ENCODE measurements at places on chromosomes 6 and 20. TPM values are rescaled to one million over a fixed set of nuclear protein-coding genes. Genes with fewer than 3 reads are reported as not detected.

DNA sequence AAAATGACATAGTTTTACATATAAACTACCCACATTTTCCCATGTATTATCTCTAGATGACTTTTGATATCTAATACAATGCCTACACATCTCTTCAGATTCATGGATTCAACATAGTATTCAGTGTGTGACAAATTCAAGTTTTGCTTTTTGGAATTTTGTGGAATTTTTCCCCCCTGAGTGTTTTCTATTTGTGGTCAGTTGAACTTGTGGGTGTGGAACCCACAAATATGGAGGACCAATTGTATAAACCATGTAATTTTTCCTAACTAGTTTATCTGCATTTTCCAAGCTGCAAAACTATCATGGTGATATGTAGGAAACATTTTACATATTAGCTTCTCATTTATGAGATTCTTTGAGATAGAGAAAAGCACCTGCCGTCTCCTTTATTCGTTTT is 374.3 kb upstream of the SOX4 start:
- H3K27me3 ChIP-seq, result no peaks in the 10 kb centered on the region
- no peak overlapping the region for H3K4me3 ChIP-seq
- no peaks in the 10 kb centered on the region for H3K4me1 ChIP-seq
- H3K36me3 ChIP-seq, result peaks cover 6% of the 10 kb centered on the region

GRCh38 chr20:22511943-22512910 is 72.1 kb downstream of the FOXA2 start:
- peaks cover 2% of the 10 kb centered on the region for H3K4me1 ChIP-seq
- H3K36me3 ChIP-seq, result no peaks in the 10 kb centered on the region
- H3K27ac ChIP-seq, result no peak overlapping the region
- no peaks in the 10 kb centered on the region for H3K27me3 ChIP-seq

- no peaks in the 10 kb centered on the region for H3K27me3 ChIP-seq
- H3K4me3 ChIP-seq, result no peak overlapping the region
- H3K27ac ChIP-seq, result no peak overlapping the region
- H3K36me3 ChIP-seq, result peaks cover 32% of the 10 kb centered on the region
- no peak for DNase-seq
Measured at GRCh38 chr20:41110930-41111577, 26.3 kb upstream of the PLCG1 start.

DNA sequence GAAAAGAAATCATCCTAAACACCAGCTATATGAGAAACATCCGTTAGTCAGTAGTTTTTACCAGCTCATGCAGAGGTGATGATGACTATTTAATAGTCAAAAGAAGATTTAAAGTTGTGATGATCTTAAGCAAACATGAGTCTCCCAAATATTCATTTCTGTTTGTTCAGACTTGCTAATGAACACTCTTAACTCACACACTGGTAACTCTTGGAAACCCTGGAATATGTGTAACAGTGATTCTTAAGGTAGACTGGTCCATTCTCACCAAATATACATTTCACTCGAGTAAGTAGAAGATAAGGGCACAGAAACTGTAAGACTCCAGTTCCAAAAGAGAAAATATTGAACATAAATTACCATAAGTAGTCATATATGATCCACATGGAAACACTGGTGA is 29.1 kb downstream of the RSPO3 start:
- H3K4me1 ChIP-seq, result peaks cover 42% of the 10 kb centered on the region
- H3K27me3 ChIP-seq, result no peaks in the 10 kb centered on the region
- H3K27ac ChIP-seq, result peak overlapping the region; percentile 96
- no peaks in the 10 kb centered on the region for H3K36me3 ChIP-seq
- DNase-seq, result no peak

GRCh38 chr6:13075141-13075845 is 253.0 kb downstream of the TBC1D7 start:
- peaks cover 17% of the 10 kb centered on the region for H3K4me1 ChIP-seq
- DNase-seq, result no peak
- H3K27ac ChIP-seq, result no peak overlapping the region
- no peak overlapping the region for H3K4me3 ChIP-seq

- DNase-seq, result no peak
- H3K27me3 ChIP-seq, result no peaks in the 10 kb centered on the region
- no peak overlapping the region for H3K27ac ChIP-seq
- H3K36me3 ChIP-seq, result no peaks in the 10 kb centered on the region
Measured at GRCh38 chr6:12258191-12258590, 32.0 kb upstream of the EDN1 start.

GRCh38 chr20:14235355-14235754 is 102.1 kb downstream of the FLRT3 start:
- H3K4me1 ChIP-seq, result no peaks in the 10 kb centered on the region
- DNase-seq, result no peak
- no peaks in the 10 kb centered on the region for H3K36me3 ChIP-seq
- H3K4me3 ChIP-seq, result no peak overlapping the region

DNA sequence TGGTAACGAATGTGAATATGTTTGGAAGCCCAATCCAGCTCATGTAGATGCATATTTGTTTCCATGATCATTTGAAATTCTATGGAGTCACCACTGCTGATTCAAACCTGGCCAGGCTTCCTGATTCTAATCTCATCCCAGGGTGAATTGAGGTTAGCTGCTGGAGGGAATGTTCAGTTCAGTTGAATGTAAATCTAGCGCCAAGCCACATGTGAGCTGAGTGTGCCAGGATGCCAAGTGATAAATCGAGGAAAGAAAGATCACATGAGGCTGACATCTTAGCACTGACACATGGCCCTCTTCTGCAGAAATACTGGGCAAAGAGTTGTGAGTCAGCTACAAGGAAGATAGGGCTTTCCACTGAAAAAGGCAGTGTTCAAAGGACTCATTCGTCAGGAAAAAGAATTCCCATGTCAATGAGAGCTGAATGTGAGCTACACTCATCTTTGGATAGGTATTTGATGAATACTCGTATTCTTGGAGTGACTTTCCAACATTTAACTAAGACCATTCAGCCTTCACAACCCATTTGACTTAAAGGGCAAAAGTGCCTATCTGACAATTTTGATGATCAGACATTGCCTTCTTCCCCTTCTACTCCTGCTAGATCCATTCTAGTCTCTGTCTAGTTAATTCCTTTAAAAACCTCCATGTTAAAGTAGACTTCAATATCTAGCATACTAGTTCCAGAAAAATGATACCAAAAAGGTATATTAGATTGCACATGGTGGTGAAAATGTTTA is 172.1 kb downstream of the MTFR2 start:
- H3K4me3 ChIP-seq, result no peak overlapping the region
- DNase-seq, result no peak
- H3K36me3 ChIP-seq, result no peaks in the 10 kb centered on the region
- H3K27me3 ChIP-seq, result peaks cover 2% of the 10 kb centered on the region

GRCh38 chr20:59939879-59940128 is 301 bp downstream of the PPP1R3D start:
- peaks cover 11% of the 10 kb centered on the region for H3K4me1 ChIP-seq
- peaks cover 12% of the 10 kb centered on the region for H3K27me3 ChIP-seq
- no peak for DNase-seq
- H3K27ac ChIP-seq, result peak overlapping the region; percentile 57

DNA sequence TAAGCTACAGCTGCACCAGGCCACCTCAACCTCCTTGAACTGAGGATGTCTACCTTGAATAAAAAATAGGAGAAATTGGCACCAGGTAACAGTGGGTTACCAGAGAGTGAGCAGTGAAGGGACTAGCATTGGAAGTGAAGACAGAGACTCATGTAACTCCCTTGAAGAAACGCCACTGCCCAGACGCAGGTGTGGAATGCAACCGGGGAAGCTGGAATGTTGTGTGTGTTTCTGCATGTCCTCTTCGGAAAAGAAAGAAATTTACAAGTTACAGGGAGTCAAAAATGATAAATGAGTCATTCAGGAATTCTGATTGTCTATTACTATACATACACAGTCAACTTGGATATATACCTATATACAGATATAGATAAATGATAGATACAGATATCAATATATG is 514.7 kb upstream of the AGPAT4 start:
- DNase-seq, result no peak
- H3K4me1 ChIP-seq, result no peaks in the 10 kb centered on the region
- H3K27ac ChIP-seq, result no peak overlapping the region

GRCh38 chr6:42783177-42783875 is 1.5 kb downstream of the BICRAL start:
- peak overlapping the region; percentile 99 for H3K27ac ChIP-seq
- peaks cover 20% of the 10 kb centered on the region for H3K27me3 ChIP-seq
- H3K36me3 ChIP-seq, result peaks cover 12% of the 10 kb centered on the region
- H3K4me3 ChIP-seq, result peak overlapping the region; percentile 96
- peaks cover 20% of the 10 kb centered on the region for H3K4me1 ChIP-seq
- peak; percentile 59 for DNase-seq

- H3K36me3 ChIP-seq, result no peaks in the 10 kb centered on the region
- DNase-seq, result no peak
- no peak overlapping the region for H3K4me3 ChIP-seq
- no peak overlapping the region for H3K27ac ChIP-seq
- H3K27me3 ChIP-seq, result peaks cover 3% of the 10 kb centered on the region
- peaks cover 11% of the 10 kb centered on the region for H3K4me1 ChIP-seq
Measured at GRCh38 chr6:222468-222867, 69.8 kb upstream of the DUSP22 start.

GRCh38 chr6:131998255-131998982 is 47.2 kb upstream of the CCN2 start:
- H3K27me3 ChIP-seq, result peaks cover 2% of the 10 kb centered on the region
- H3K36me3 ChIP-seq, result no peaks in the 10 kb centered on the region
- DNase-seq, result no peak
- H3K27ac ChIP-seq, result no peak overlapping the region
- no peak overlapping the region for H3K4me3 ChIP-seq

DNA sequence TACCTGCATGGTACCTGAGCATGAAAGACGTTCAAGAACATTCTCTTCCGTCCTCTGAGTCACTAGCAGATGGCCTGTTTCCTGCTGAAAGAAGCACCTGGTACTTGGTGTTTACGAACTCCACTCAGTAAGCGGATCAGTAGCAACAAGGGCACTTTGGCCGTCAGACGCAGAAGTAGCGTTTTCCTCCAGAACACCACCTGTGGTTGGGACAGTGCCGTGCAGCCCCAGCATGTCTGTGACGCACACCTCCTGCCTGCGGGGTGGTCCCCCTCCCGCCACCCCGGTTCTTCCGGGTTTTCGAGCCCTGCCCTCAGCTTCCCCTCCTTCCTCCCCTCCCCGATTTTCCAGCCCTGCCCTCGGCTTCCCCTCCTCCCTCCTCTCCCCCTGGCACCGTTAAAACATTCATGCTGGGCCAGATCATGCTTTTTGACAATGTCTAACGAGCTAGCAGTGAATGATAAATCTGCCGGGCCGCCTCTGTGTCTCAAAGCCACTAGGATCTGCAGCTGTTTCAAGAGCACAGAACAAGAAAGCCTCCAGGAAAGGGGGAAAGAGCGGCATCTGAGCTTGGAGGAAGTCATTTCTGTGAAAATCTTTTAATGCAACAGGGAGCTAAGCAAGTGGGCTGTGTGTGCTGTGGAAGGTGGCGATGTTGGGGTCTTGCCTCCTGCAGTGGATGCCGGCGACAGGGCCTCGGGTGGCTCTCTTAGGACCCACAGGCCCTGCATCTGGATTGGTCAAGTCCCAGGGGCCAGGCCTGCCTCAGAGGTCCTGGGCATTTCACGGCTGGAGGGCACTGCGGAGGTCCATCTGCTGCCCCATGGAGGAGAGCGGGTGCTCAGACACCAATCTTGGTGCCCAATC is 207.9 kb downstream of the ERMARD start:
- no peaks in the 10 kb centered on the region for H3K4me1 ChIP-seq
- no peak for DNase-seq
- H3K27me3 ChIP-seq, result no peaks in the 10 kb centered on the region
- H3K4me3 ChIP-seq, result no peak overlapping the region
- H3K36me3 ChIP-seq, result no peaks in the 10 kb centered on the region

DNA sequence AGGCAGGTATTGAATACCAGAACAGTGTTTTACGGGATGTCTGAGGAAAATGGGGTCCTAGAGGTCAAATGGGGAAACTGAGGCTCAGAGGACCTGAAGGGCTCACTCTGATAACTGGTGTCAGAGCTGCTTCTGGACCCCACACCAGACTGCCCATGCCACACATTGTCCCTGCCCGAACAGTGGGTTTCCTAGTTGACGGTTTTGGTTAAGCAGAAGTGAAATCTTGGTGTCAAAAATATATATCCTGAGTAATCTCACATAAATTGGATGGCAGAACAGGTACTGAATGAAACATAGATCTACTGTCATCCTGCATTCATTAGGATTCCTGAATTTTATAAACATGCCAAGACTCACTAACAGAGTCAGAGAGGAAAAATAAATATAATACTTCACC is 16.3 kb downstream of the NOX3 start:
- no peaks in the 10 kb centered on the region for H3K4me1 ChIP-seq
- no peak for DNase-seq
- H3K27ac ChIP-seq, result no peak overlapping the region
- no peaks in the 10 kb centered on the region for H3K27me3 ChIP-seq
- no peaks in the 10 kb centered on the region for H3K36me3 ChIP-seq
- no peak overlapping the region for H3K4me3 ChIP-seq

The MTO1 gene
- total RNA-seq, result 23.8 TPM
